Stimulated activated CD8-positive, alpha-beta memory T cell treated with anti-CD3 and anti-CD28 coated beads, Interleukin-4, amount 100 ng/mL, for 4 hours (primary cell): ENCODE measurements at places on chromosomes 2 and 18.

- DNase-seq = no peak
Observed at GRCh38 chr2:24763843-24764242, 29.3 kb downstream of the PTRHD1 start.

DNA sequence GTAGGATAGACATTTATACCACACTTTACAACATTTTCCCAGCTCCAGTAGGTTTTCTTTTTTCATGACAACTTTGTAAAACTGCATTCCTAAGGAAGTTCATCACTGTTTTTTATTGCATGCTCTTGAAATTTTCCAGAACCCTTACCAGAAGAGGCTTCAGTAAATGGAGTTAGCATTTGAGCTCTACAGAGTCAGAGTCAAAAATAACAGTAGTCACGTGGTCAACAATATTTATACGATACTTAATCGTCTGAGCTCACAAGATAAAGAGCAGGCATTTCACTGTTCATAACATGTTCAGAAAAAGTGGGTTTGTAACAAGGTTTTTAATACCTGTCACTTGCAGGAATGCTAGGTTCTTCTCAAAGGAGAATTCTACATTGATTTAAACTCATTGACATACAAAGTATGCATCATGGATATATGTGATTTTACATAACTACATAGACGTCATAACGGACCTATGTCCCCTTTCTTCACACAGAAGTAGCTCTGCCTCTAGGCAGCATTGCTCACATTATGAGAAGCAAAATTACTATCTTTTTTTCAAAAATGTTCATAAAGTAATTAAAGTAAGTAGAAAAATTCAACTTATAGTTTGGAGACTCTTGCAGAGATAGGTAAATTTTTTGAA is 187.0 kb upstream of the COL3A1 start:
- no peak for DNase-seq

DNA sequence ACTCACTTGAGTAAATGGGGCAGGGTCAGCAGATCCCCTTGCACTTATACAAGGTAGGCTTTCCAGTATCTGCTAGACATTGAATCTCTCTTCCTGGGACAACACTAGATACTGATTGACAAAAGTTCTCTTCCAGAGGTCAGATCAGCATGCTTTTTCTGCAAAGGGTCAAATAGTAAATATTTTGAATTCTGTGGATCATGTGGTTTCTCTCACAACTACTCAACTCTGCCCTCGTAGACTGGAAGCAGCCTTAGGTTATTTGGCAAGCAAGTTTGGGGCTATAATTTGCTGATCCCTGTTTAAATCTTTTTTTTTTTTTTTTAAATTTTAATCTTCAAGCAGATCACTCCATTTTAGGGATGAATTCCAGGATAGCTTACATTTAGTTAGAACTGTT is 17.4 kb upstream of the NABP1 start:
- no peak for DNase-seq

DNA sequence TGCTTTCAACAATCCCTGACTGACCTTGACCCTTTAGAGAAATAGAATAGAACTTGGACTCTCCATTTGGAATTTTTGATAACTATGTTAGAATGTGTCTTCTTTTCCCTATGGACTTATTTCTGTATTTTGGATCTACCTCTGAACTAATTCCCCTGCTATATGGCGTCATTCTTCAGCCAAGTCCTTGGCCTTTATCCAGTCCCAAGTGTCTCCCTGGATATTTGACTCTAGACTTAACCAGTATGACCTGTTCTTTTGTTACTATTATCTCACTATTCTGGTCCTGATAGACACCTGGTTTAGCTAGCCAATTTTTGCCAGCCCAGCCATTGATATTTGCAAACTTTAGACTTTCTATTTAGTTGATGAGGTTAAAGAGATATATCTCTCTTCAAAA is 186.8 kb downstream of the KCNS3 start:
- no peak for DNase-seq

DNA sequence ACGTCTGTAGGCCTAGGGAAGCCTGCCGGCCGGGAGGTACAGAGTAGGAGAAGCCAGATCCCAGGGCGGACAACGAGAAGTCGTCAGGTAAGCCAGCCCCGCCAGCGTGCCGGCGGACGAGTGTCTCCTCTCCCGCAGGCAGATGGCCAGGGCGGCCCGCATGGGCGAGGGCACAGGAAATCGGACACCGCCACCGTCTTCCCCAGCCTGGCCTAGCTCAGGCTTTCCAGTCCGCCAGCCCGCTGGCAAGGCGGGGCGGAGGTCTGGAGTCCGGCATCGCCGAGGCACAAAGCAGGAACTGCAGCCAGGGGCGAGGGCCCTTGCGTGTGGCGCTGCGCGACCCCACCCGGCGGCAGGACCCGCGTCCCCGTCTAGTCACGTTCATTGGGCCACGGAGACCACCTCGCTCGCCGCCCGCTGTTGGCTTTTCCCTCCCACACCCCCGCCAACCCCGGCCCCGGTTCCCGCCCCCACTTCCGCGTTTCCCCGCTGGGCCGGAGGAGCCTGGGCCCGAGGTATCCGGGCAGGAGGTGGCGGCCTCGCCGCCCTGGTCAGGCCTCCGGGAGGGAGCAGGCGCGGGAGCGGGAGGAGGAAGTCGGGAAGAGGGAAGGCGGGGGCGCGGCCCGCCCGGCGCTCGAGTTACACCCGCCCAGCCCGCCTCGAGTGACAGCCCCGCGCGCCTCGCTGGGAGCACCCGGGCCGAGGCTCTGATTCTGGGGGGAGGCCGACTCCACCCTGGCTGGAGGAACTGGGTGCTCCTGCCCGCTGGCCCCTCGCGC is at the start of gene GPD2:
TSS of gene GPD2 (plus strand) at position 662 of the 779 bp plus-strand sequence. CDS start 39,727 bp downstream, outside the sequence.
- peak; percentile 24 for DNase-seq

- no peak for DNase-seq
Observed at GRCh38 chr2:105708697-105709096, 36.0 kb upstream of the NCK2 start.

DNA sequence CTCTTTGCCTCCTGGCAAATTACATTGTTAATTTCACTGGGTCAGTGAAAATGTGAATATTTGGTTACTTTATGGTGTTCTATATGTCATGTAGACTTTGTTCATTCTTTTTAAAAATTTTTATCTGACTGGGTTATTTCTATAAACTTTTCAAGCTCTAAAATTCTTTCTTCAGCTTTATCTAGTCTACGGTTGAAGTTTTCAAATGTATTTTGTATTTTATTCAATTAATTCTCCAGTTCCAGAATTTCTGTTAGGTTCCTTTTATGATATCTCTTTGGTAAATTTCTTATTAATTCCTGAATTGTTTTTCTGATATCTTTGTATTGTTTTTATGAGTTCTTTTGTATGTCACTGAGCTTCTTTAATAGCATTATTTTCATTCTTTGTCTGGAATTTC is 228.1 kb downstream of the LPIN1 start:
- no peak for DNase-seq

DNA sequence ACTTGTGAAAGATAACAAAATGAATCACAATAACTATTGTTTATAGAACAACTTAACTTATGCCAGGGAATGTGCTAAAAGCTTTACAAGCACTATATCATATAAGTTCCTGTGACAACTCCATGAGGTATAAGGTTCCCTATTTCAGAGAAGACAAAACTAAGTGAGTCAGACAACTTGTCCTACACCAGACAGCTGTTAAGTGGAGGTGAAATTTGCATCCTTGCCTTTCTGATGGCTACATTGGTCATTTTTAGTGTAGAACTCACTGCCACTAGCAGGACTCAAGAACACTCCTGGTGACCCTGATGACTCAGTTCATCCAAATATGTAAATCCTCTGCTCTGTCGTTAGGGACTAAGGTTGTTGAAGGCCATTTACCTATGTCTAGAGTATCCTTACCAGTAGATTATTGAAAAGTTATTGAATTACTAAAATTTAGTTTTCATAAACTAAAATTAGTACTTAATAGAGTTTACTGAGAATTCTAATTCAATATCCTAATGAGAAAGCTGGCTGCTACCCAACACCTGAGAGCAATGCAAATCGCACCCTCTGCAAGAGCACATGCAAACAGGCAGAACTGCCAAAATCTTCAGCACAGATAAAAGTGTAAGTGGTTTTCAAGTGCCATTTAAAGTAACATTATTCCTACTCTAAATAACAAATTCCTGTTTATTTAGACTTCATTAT is 636.2 kb downstream of the NRXN1 start:
- no peak for DNase-seq

DNA sequence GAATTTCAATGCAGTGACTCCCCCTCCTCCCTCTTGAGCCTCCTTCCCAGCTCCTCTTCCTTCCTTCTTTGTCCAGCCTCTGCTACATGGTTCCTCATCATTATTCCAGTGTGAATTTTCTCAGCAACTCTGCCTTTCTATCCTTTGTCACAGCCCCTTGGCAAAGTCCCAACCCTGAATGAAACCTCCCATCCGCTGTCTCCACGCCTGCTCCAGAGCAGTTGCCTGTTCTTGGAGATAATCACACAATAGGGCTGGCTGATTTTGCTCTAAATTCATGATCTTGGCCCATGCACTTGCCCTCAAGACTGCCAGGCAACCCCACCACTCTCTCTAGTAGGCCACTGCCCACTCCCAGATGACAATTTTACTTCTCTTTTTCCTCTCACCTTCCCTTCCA is 61.4 kb downstream of the BCL2L11 start:
- DNase-seq = no peak

DNA sequence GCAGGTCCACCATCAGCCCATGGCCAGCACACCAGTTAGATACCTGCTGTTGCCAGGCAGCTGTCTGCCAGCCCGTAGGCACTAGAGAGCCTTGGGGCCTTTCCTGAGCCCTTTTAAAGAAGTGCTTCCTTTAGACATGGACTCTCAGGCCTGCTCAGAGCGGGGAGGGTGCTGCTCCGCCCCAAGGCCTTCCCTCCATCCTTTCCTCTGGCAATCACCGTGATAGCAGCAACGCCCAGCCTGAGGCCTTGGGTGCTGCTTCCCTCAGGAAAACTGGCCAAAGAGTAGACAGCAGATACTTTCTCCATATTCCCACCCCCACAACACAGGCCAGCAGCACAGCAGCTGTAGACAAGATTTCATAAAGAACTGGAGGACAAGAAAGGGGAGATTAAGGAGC is 22.3 kb upstream of the C1QL2 start:
- DNase-seq = no peak

- no peak for DNase-seq
Observed at GRCh38 chr18:54125429-54125828, 99.0 kb downstream of the MBD2 start.

DNA sequence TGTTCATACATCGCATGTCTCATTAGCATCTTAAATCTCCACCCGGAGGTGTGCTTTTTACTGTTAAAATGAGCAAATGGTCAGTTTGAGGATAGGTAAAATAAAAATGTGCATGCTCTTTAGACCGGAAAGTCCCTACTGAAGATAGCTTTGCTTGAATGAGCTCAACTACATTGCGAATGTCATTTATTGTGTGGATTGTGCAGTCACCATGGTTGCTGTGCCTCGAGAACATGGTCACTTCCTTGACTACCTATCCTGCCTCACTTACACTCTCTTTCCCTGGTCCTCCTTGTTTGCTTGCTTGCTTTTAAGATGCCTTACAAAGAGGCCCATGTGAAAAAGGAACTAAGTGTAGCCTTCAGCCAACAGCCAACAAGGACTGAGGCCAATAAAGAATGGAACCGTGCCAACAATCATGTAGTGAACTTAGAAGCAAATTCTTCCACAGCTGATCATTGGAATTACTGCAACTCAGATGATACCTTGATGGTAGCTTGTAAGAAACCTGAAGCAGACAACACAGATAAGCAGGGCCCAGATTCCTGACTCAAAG is 72.2 kb upstream of the BARD1 start:
- DNase-seq = no peak

- no peak for DNase-seq
Observed at GRCh38 chr2:190318931-190319554, 583 bp downstream of the HIBCH start.
